ENCODE measurements at places on chromosomes 1 and 21. TPM values are rescaled to one million over a fixed set of nuclear protein-coding genes. Genes with fewer than 3 reads are reported as not detected.

Gene LRRIQ3
- 1.1 TPM for polyA plus RNA-seq

GRCh38 chr1:32779242-32779641 lies 37.9 kb downstream of the YARS1 start:
- H3K4me1 ChIP-seq: no peaks in the 10 kb centered on the region
- no peak overlapping the region for H3K4me3 ChIP-seq
- H3K36me3 ChIP-seq: peaks cover 79% of the 10 kb centered on the region
- no peak for DNase-seq
- no peaks in the 10 kb centered on the region for H3K27me3 ChIP-seq
- H3K27ac ChIP-seq: no peak overlapping the region

- DNase-seq: no peak
- no peaks in the 10 kb centered on the region for H3K27me3 ChIP-seq
- H3K4me3 ChIP-seq: no peak overlapping the region
Measured at GRCh38 chr1:112599477-112599876, 19.5 kb downstream of the ST7L start.

- peaks cover 44% of the 10 kb centered on the region for H3K27me3 ChIP-seq
- DNase-seq: no peak
- no peaks in the 10 kb centered on the region for H3K36me3 ChIP-seq
- H3K4me3 ChIP-seq: no peak overlapping the region
- no peaks in the 10 kb centered on the region for H3K4me1 ChIP-seq
- H3K27ac ChIP-seq: no peak overlapping the region
Measured at GRCh38 chr1:11443043-11443442, 35.9 kb upstream of the DISP3 start.

Gene RGL1
- 45.2 TPM for polyA plus RNA-seq

GRCh38 chr1:32701421-32701911 lies 1.1 kb downstream of the SYNC start:
- no peak overlapping the region for H3K27ac ChIP-seq
- no peaks in the 10 kb centered on the region for H3K36me3 ChIP-seq
- DNase-seq: no peak
- peaks cover 6% of the 10 kb centered on the region for H3K27me3 ChIP-seq

- H3K36me3 ChIP-seq: no peaks in the 10 kb centered on the region
- no peak overlapping the region for H3K27ac ChIP-seq
- no peak overlapping the region for H3K4me3 ChIP-seq
- DNase-seq: no peak
- H3K27me3 ChIP-seq: no peaks in the 10 kb centered on the region
Measured at GRCh38 chr1:28986306-28986910, 72.0 kb downstream of the EPB41 start.

Gene PLXNA2
- polyA plus RNA-seq: 11.7 TPM

GRCh38 chr1:179825206-179825605 lies 52.4 kb downstream of the TOR1AIP2 start:
- no peak for DNase-seq
- no peaks in the 10 kb centered on the region for H3K4me1 ChIP-seq
- H3K36me3 ChIP-seq: no peaks in the 10 kb centered on the region
- H3K27me3 ChIP-seq: no peaks in the 10 kb centered on the region
- no peak overlapping the region for H3K4me3 ChIP-seq

- H3K27me3 ChIP-seq: peaks cover 33% of the 10 kb centered on the region
- no peak for DNase-seq
- no peak overlapping the region for H3K27ac ChIP-seq
Measured at GRCh38 chr1:175597969-175598765, 145.2 kb downstream of the TNR start.

DNA sequence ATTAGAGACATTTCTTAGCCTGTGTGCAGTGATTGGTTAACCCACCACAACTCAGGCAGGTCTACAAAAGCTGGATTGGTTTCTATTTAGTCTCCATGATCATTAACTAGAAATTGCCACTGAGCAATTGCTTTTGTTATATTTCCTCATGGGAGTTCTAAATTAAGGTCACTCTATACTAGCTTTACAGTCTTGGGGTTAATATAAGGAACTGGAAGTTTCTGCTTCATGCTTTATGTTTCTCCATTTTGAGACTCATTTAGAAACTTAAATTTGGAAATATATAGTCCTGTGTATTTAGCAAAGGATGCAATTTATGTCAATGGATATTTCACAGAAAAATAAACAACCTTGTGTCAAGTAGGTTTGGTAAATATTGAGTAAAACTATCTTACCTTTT lies 137.5 kb downstream of the HLX start:
- H3K27me3 ChIP-seq: no peaks in the 10 kb centered on the region
- no peak overlapping the region for H3K4me3 ChIP-seq
- no peak overlapping the region for H3K27ac ChIP-seq
- H3K36me3 ChIP-seq: no peaks in the 10 kb centered on the region
- H3K4me1 ChIP-seq: no peaks in the 10 kb centered on the region

Gene KCNK2
- polyA plus RNA-seq: 6.6 TPM

- H3K27me3 ChIP-seq: no peaks in the 10 kb centered on the region
- DNase-seq: no peak
- no peaks in the 10 kb centered on the region for H3K4me1 ChIP-seq
- no peak overlapping the region for H3K27ac ChIP-seq
- no peak overlapping the region for H3K4me3 ChIP-seq
Measured at GRCh38 chr1:225343618-225344017, 84.2 kb downstream of the LBR start.

GRCh38 chr1:93330196-93330595 lies 15.5 kb upstream of the DR1 start:
- no peak for DNase-seq
- H3K27ac ChIP-seq: no peak overlapping the region
- no peaks in the 10 kb centered on the region for H3K27me3 ChIP-seq

- no peak overlapping the region for H3K27ac ChIP-seq
- DNase-seq: no peak
- no peaks in the 10 kb centered on the region for H3K36me3 ChIP-seq
- H3K4me3 ChIP-seq: no peak overlapping the region
- H3K4me1 ChIP-seq: no peaks in the 10 kb centered on the region
Measured at GRCh38 chr1:210081494-210081893, 143.5 kb downstream of the SYT14 start.

GRCh38 chr1:180614730-180615129 lies 17.1 kb upstream of the XPR1 start:
- no peaks in the 10 kb centered on the region for H3K4me1 ChIP-seq
- no peak overlapping the region for H3K4me3 ChIP-seq
- H3K36me3 ChIP-seq: no peaks in the 10 kb centered on the region
- no peak for DNase-seq

Gene MPL
- 0.21 TPM for polyA plus RNA-seq

DNA sequence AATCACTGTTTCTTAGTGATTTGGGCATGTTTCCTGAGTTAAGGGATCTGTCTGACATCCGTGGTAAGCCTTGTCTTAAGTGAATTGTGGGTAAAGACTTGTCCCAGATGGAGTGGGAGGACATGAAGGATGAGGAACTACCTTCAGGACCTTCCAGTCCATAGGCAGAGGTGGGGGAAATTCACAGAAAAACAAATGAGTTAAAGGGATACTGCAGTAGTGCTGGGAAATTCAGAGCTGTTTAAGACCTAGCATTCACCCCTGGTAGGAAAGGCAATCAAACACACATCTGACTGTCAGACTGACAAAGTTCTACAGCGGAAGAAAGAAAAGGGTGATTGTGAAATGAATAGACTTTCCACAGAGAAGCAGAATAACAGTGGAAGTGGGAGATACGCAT lies 3.0 kb downstream of the GNAT2 start:
- no peak overlapping the region for H3K4me3 ChIP-seq
- no peaks in the 10 kb centered on the region for H3K36me3 ChIP-seq
- DNase-seq: no peak
- H3K27me3 ChIP-seq: no peaks in the 10 kb centered on the region

Gene VWA5B1
- 0.40 TPM for polyA plus RNA-seq

DNA sequence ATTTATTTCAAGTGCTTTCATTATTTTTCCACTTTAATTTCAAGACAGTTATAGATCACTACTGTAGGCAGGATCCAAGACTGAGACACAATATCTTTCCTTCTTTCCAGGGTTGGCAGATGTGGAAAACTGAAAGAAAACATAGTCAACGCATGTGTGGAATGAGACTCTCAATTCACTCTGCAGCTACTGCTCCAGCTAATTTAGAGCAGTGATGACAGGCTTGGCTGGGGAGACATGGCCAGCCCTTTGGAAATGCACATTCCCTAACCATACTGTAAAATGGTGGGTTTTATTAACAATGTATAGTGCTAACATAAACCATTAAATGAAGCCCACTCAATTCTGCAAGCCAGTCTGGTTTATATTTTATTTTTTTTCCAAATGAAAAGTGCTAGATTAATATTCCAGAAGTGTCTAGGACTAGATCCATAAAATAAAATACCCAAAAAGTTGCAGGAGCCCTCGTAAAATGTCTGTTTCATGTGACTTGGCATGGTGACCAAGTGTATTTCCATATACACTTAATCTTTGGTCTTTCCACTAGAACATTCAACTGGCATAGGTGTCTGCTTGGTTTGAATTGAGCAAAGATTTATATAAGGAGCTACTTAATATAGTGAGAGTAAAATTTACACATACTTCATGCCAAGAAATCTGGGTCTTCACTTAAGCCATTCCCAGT lies 32.9 kb downstream of the COL11A1 start:
- no peaks in the 10 kb centered on the region for H3K4me1 ChIP-seq
- no peak overlapping the region for H3K27ac ChIP-seq
- H3K4me3 ChIP-seq: no peak overlapping the region
- DNase-seq: no peak

GRCh38 chr21:27388825-27389224 lies 421.9 kb upstream of the ADAMTS5 start:
- DNase-seq: no peak
- H3K27ac ChIP-seq: no peak overlapping the region
- H3K4me3 ChIP-seq: no peak overlapping the region
- no peaks in the 10 kb centered on the region for H3K27me3 ChIP-seq
- no peaks in the 10 kb centered on the region for H3K4me1 ChIP-seq
- H3K36me3 ChIP-seq: no peaks in the 10 kb centered on the region

- no peak overlapping the region for H3K27ac ChIP-seq
- peaks cover 36% of the 10 kb centered on the region for H3K36me3 ChIP-seq
- no peaks in the 10 kb centered on the region for H3K4me1 ChIP-seq
- no peak for DNase-seq
Measured at GRCh38 chr1:61825393-61825792, 83.1 kb downstream of the PATJ start.

DNA sequence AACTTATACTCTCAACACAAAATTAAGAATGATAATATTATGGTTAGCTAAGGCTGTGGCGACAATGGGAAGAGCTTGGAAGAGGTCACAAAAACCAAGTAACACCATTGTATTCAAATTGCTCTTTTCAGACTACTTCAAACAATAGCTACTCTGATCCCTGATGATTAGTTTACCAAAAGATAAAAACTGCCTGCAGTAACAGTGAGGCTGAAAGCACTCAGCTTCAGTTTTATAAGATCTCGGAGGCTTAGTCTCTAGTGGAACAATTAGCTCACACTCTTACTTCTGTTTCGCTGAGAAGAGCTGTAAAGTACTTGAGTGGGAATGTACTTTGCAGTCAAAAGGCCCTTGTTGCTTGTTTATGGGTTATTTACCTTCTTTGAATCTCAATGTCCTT lies 278.5 kb downstream of the LRRC7 start:
- H3K27me3 ChIP-seq: no peaks in the 10 kb centered on the region
- no peak for DNase-seq
- H3K36me3 ChIP-seq: no peaks in the 10 kb centered on the region
- no peak overlapping the region for H3K4me3 ChIP-seq
- no peaks in the 10 kb centered on the region for H3K4me1 ChIP-seq

DNA sequence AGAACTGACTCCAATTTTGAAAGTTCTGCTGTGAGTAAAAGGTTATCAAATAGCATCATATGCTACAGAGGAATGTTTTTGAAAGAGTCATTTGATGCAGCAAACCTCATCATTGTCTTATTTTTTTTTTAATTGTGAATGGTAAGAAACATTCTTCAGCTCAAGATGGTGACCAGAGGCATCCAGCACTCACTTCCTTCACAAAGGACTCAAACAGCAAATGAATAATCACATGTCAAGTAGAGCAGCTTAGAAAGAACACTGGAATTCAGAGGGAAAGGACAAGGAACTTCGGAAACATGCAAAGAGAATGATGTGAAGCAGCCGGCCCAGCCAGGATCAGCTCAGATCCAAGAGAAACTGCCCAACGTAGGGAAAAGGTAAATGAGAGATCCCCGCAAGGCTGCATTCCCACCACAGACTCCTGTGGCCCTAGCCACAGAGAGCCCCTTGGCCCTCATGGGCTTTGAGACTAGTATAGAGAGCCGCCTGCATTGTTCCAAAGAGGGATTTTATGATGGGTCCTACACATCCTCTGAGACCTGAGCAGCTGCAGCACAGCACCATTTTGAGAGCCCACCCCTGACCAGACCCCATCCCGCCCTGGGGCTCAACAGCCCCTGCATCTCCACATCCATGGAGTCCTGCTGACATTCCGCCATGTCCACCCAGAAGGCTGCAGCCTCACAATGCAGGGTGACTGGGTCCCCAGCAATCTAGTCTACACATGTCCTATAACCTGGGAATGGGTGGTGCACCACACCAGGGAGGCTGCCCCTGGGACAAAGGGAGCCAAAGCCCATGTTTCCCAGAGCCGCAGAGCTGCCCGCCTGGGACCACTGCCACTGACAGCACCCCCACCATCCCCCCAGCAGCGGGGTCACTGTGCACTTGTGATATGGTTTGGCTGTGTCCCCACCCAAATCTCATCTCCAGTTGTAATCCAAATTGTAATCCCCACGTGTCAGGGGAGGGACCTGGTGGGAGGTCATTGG lies 21.2 kb upstream of the UTS2 start:
- H3K4me1 ChIP-seq: no peaks in the 10 kb centered on the region
- H3K4me3 ChIP-seq: no peak overlapping the region
- DNase-seq: no peak
- no peaks in the 10 kb centered on the region for H3K36me3 ChIP-seq
- no peaks in the 10 kb centered on the region for H3K27me3 ChIP-seq

DNA sequence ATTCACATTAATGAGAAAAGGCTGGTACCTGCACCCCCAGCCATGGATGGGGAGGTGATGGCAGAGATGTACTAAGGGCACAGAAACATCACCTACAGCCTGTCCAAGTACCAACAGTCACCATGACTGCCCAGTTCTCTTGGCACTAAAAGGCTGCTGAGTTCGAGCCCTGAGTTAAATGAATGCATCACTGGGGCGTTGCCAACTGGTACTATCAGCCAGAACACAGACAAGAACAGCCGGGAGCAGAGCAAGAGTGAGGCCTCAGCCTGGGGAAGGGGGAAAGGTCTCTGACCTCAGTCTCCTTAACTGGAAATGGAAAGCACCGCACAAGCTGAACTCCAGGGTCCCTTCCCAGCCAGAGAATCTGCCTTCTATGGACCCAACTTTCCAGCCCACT lies 60.5 kb downstream of the GLIS1 start:
- H3K4me1 ChIP-seq: peaks cover 19% of the 10 kb centered on the region
- H3K27me3 ChIP-seq: no peaks in the 10 kb centered on the region
- H3K4me3 ChIP-seq: no peak overlapping the region
- H3K27ac ChIP-seq: no peak overlapping the region

GRCh38 chr1:153777648-153778047 lies 2.4 kb downstream of the SLC27A3 start:
- no peak overlapping the region for H3K27ac ChIP-seq
- no peak overlapping the region for H3K4me3 ChIP-seq
- H3K27me3 ChIP-seq: no peaks in the 10 kb centered on the region

Gene CD5L
- polyA plus RNA-seq: 0.13 TPM

Gene SPRR2A
- polyA plus RNA-seq: not detected

- H3K4me1 ChIP-seq: no peaks in the 10 kb centered on the region
- H3K27ac ChIP-seq: no peak overlapping the region
- no peak overlapping the region for H3K4me3 ChIP-seq
- H3K36me3 ChIP-seq: no peaks in the 10 kb centered on the region
- no peak for DNase-seq
Measured at GRCh38 chr1:171152549-171152948, 32.6 kb upstream of the FMO2 start.

All from large intestine (tissue), 12 donors.